ENCODE measurements at places on chromosomes 4 and X. TPM values are rescaled to one million over a fixed set of nuclear protein-coding genes. Genes with fewer than 3 reads are reported as not detected.

ZMAT1 gene
- 34.7 TPM for polyA plus RNA-seq

APLN gene
- 10.7 TPM for polyA plus RNA-seq

SPIN2A gene
- polyA plus RNA-seq: 3.6 TPM

SMIM10L2A gene
- polyA plus RNA-seq: 9.4 TPM

IQCM gene
- not detected for polyA plus RNA-seq

SH3TC1 gene
- 28.0 TPM for polyA plus RNA-seq

USP27X gene
- 7.8 TPM for polyA plus RNA-seq

TMEM271 gene
- not detected for polyA plus RNA-seq

CDX4 gene
- polyA plus RNA-seq: not detected

C4orf46 gene
- 25.3 TPM for polyA plus RNA-seq

CENPE gene
- 11.2 TPM for polyA plus RNA-seq

DRP2 gene
- 1.9 TPM for polyA plus RNA-seq
